Tibial nerve (tissue), 4 donors: ENCODE measurements at places on chromosomes 1 and 21. TPM values are rescaled to one million over a fixed set of nuclear protein-coding genes. Genes with fewer than 3 reads are reported as not detected.

- DNase-seq: no peak
- H3K36me3 ChIP-seq: no peaks in the 10 kb centered on the region
- no peak overlapping the region for H3K27ac ChIP-seq
- no peak overlapping the region for H3K4me3 ChIP-seq
These were observed 2.4 kb upstream of the HTR6 start for GRCh38 chr1:19662313-19662712.

DNA sequence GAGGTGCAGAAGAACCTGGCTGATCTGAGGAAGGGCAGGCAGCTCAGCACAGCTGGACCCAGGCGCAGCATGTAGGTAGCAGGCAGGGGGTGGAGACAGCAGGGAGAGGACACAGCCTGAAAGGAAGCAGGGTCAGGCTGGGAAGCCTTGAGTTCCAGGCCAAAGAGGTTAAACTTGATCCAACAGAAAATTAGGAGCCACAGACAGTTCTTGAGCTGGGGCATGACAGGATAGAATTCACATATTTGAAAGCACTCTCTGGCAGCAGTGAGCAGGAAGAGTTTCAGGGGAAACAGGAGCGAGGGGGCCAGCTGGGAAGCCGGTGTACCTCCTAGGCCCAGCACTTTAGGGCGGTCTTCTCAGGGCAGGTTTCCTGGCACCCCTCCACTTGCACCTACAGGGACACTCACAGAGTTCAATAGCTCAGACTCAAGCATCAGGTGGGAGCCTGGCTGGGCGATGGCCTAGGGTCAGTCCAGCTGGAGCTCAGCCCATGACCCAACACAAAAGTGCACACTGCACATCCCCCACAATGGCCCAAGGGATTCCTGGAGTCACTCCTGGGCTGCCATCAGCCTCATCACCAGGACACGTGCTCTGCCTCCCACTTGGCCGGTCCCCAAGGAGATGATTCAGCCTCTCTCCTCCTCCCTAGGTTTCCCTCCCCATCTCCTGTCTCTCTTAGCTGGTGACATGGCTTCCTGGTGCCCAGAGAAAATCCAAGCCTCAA lies 22.7 kb downstream of the MATN1 start:
- H3K4me3 ChIP-seq: no peak overlapping the region
- H3K27ac ChIP-seq: no peak overlapping the region

- no peak overlapping the region for H3K4me3 ChIP-seq
- no peaks in the 10 kb centered on the region for H3K27me3 ChIP-seq
- DNase-seq: no peak
- H3K4me1 ChIP-seq: peaks cover 7% of the 10 kb centered on the region
- no peaks in the 10 kb centered on the region for H3K36me3 ChIP-seq
These were observed 6.0 kb upstream of the TRAPPC10 start for GRCh38 chr21:44006017-44006619.

Gene GOLT1A
- total RNA-seq: not detected

Gene KIRREL1
- total RNA-seq: 47.1 TPM

Gene VCAM1
- 11.6 TPM for total RNA-seq
